ENCODE measurements at places on chromosomes 12 and 14.

DNA sequence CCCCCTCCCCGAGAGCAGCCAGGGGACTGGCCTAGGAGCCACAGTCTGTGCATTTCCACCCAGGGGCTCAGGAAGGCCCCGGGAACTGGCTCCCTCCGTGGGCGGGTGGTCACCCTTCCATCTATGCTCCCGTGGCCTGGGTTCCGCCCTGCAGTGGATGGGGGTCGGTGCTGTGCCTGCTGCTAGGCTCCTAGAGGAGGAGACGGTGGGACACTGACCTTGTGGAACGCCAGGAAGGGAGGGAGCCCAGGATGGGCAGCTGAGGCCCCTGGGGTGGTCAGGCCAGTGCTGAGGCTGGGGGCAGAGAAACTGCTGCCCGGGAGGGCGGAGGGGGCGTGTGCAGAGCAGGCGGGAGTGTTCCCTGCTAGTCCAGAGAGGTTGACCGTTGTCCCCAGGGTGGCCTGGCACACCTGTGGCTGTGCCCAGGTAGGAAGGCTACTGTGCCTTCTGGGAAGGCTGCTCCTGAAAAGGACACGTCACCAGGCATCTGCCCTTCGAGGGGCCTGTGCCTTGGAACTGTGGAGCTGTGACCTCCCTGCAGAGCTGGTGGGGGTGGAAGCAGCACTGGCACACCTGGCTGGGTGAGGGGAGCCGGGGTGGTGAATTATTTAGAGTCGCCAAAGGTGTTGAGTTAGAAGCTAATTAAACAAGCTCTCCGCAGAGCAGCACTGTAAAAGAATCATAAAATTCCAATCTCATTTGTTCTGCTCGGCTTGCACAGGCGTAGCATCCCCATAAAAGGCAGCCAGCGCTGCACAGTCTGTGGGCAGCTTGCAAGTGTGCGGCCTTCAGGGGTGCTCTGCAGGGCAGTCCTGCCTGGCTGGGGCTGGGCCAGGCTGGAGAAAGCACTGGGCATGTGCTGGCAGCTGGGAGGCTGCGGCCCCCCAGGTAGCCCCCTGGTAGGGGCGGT lies 145.1 kb downstream of the KIF26A start:
- DNase-seq, result peak; percentile 13

DNA sequence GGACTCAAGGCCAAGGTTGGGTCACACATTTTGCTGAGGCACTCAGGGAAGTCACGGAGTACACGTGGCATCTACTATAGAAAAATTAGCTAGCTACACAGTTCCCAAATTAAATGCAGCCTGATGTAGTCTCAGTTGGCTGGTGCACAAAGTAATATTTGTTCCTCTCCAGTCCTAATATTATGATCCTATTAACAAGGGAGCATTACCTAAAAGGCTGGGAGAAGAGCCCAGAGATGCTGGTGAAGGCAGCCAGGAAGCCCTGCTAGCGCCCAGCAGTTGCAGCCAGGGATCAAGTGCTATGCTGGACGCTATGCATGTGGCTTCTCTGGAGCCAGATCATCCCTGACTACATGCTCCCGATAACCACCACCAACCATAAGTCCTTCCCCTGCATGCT lies 88.0 kb upstream of the GSC start:
- no peak for DNase-seq

DNA sequence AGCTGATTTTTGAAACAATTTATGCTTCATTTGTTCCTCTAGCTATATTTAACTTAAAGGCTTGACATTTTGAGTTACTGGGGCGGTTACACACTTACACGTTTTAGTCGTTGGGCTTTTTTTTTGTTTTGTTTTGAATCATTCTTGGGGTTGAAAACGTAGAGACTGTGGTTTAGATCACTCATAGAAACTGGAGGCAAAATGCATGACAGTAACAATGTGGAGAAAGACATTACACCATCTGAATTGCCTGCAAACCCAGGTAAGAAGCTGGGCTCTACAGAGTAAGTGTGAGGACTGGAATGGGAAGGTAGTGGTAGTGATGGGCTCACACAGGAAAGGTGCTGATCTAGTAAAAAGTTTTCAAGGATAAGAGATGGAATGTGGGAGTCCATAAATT lies at the start of gene CLEC2D:
CLEC2D (plus strand) TSS at position 180 of the 400 bp plus-strand sequence; CDS start at position 202, 22 bp downstream.
- DNase-seq, result no peak

- DNase-seq, result no peak
Observed at GRCh38 chr12:43357141-43357540, 194.9 kb downstream of the ADAMTS20 start.

DNA sequence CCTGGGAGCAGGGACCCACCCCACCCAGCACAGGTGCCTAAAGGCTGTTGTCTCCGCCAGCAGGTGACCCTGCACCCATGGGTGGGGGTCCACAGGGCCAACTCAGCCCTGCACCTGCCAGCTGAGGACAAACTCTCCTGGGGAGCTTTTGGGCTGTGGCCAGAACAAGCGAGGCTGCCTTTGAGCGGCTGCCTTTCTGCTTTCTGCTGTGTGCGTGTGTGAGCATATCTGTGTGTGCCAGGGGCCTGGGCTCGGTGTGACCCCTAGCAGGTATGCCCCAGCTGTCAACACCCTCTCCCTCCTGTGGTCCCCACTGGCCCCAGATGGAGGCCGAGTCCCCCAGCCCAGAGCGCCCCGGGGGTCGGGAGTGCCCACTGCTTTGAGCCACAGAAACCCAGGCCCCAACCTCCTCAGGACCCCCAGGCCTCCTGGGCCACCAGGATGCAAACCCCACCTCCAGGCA lies 25.9 kb upstream of the GPR132 start:
- no peak for DNase-seq

- DNase-seq, result no peak
Observed at GRCh38 chr14:52253503-52253902, 14.0 kb upstream of the PTGDR start.

- no peak for DNase-seq
Observed at GRCh38 chr12:51895378-51896135, 7.7 kb downstream of the ANKRD33 start.

Data from activated CD4-positive, CD25-positive, alpha-beta regulatory T cell treated with anti-CD3 and anti-CD28 coated beads, Interleukin-2, amount 50 U/mL, for 72 hours (primary cell).